ENCODE measurements at places on chromosomes 13 and 19. TPM values are rescaled to one million over a fixed set of nuclear protein-coding genes. Genes with fewer than 3 reads are reported as not detected.

The ZNF835 gene
- total RNA-seq = 0.09 TPM

The HIPK4 gene
- total RNA-seq = 0.14 TPM

The CHST8 gene
- not detected for total RNA-seq

The ATXN8OS gene
- total RNA-seq = not detected

The TGFBR3L gene
- total RNA-seq = 2.7 TPM

The GJB6 gene
- not detected for total RNA-seq

The TEX29 gene
- not detected for total RNA-seq

The NCAN gene
- not detected for total RNA-seq

The KLK15 gene
- not detected for total RNA-seq

The CD37 gene
- under 0.01 TPM for total RNA-seq

The CEACAM8 gene
- total RNA-seq = not detected

The EFNA2 gene
- total RNA-seq = not detected

The HNRNPL gene
- 209 TPM for total RNA-seq

The PSG1 gene
- total RNA-seq = not detected

The BORA gene
- total RNA-seq = 6.5 TPM

The FXYD3 gene
- not detected for total RNA-seq

The PRRG2 gene
- 0.23 TPM for total RNA-seq

The ADAMTS10 gene
- 21.7 TPM for total RNA-seq

The RNF17 gene
- not detected for total RNA-seq

The SYNE4 gene
- total RNA-seq = not detected

The ZNF610 gene
- 3.3 TPM for total RNA-seq

The SPACA4 gene
- total RNA-seq = not detected

The COPE gene
- 244 TPM for total RNA-seq

The BST2 gene
- total RNA-seq = 4.5 TPM

The SPPL2B gene
- total RNA-seq = 57.3 TPM

The TEX101 gene
- not detected for total RNA-seq

The ZNF43 gene
- total RNA-seq = 7.2 TPM

The ARHGAP33 gene
- 6.2 TPM for total RNA-seq

The SIGLEC9 gene
- not detected for total RNA-seq

The ARHGEF1 gene
- 22.3 TPM for total RNA-seq

The IL4I1 gene
- 2.1 TPM for total RNA-seq

The FOXA3 gene
- total RNA-seq = not detected

The ZNF850 gene
- total RNA-seq = 7.5 TPM

The NANOS3 gene
- total RNA-seq = not detected

The TBXA2R gene
- total RNA-seq = 0.89 TPM

The IFNL1 gene
- total RNA-seq = not detected

All from smooth muscle cell of the umbilical artery (primary cell).